ENCODE measurements at places on chromosomes 16 and 17.

GRCh38 chr17:82105882-82106687 is 8.0 kb upstream of the FASN start:
- DNase-seq, result peak; percentile 61

- DNase-seq, result no peak
Observed at GRCh38 chr17:62763891-62764600, 44.1 kb downstream of the MARCHF10 start.

DNA sequence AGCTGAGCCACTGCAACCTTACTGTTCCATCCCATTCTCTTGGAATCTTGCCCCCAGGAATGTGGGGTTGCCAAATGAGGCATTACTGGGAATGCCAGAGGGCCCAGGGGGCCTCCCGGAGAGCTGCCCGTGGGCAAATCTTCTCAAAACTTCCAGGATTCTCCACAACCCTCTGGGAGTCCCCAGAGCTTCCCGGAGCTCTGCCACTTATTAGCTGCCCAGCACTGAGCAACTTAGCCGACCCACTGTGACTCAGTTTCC is 306.0 kb downstream of the FOXL1 start:
- no peak for DNase-seq

DNA sequence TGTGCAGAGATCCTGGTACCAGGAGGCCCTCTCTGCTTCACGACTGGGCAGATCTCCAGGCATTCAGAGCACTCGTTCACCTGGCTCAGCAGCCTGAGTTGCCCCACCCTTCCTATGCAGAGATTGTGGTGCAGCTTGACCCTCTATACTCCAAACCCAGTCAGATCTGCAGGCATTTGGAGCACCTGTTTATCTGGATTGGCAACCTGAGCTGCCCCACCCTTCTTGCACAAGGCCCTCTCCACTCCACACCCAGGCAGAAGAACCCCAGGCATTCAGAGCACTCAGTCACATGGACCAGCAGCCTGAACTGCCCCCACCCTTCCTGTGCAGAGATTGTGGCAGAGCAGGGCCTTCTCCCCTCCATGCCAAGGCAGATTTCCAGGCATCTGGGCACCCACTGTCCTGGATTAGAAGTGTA is 88.4 kb upstream of the CDH5 start:
- no peak for DNase-seq

DNA sequence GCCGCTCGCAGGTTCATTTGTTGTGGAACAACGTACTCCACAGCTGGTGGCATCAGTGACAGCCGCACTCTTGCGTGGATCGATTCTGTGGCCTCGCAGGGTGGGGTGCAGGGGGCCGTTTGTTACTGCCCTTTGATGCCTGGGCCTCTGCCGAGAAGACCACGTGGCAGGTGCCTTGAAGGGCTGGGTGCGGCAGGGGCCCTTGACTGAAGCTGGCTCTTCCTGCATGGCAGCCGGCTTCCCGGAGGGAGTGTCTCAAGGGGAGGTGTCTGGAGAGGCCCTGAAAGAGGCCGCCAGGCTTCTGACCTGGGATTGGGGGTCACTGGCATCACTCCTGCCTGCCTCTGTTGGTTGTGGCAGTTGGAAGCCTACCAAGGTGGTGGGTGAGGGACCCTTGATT is 43.8 kb downstream of the TBCD start:
- DNase-seq, result no peak

GRCh38 chr16:24700549-24701392 is 28.7 kb upstream of the TNRC6A start:
- peak; percentile 81 for DNase-seq

- no peak for DNase-seq
Observed at GRCh38 chr17:76354747-76355310, 1.1 kb upstream of the PRPSAP1 start.

DNA sequence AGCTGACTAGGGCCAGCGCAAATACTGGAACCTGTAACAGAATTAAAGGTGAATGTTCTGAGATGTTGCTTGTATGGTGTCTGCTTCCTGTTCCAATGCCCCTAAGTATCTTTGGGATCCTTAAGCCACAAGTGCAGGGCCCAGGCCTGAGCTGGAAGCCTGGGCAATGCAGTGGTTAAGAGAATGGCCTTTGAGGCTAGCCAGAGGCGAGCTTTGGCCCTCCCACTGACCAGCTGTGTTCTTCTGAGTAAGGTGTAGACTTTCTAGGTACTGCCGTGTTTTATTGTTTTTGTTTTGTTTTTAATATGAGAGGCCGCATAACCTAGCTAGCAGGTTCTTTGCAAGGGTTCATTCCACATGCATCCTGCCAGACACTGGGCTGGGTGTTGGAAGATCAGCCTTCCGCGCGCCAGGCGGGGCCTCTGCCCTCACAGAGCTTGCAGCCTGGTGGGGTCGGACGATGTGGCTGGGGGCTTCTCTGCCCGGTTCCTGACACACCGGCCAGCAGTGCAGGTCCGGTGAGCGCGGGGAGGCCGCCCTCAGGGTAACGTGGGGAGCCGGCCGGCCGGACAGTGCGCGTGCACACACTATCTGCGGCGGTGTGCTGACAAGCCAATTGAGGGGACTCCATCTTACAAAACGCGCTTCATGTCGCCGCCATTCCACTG is 551 bp upstream of the MLX start:
- DNase-seq, result no peak

GRCh38 chr16:75420987-75421819 is 12.1 kb downstream of the CFDP1 start:
- peak; percentile 43 for DNase-seq

DNA sequence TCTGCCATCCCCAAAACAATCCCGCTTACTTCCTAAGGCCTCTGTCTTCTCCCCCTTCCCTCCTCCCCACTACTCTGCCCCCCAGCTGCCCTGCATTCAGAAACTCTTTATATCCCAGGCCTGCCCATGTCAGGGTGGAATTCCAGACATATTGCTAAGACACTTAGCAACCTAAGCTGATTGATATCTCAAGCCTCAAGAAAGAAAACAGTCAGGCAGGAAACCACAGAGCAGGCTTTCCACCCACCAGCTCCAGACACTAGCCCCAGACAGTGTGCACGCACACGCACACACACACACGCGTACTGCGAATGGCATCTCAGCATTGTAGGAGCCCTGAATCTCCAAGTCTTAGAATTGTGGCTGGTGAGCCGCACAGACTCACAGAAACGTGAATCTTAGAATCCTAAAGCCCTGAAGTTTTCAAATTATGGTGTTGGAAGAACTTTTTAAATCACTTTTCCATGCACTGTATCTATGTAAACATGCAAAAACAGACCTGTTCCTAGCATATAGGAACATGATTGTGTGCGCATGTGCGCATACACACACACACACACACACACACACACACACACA is 8.8 kb upstream of the LPCAT2 start:
- no peak for DNase-seq

DNA sequence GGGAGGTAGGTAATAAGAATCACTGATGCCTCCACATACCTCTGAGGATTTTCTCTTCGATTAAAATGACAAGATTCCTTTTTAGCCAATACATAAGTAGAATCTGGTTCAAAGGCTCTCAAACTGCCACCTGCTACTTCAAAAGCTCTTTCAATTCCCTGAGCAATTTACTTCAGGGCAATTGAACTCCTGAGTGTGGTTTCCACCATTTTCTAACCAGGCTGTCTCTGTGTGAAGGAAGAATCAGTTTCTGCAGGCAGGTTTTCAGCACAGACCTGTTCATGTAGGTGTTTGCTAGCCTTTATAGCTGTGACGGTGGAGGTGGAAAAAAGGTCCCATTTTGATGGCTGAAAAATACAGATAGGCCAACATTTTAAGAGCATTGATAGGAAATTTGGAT is 18.2 kb upstream of the HS3ST3B1 start:
- no peak for DNase-seq

DNA sequence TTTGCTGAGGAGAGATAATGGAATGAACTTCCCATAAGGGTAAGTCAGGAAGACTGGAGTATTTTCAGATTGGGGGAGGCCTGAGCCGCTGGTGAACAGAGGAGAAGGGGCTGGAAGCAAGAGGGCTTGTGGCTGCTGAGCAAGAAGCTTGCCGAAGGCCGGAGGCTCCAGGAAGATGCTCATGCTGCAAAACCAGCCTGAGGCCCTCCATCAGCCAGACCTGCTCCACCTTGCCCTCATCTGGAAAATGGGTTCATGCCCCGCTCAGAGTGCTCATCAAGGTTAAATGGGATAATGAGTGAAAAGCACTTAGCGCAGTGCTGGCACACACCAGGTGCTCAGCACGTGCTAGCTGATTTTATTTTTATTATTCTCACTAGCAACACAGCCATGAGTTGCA is 5.5 kb upstream of the ASGR1 start:
- DNase-seq, result no peak

- no peak for DNase-seq
Observed at GRCh38 chr16:56450275-56450985, 702 bp downstream of the NUDT21 start.

DNA sequence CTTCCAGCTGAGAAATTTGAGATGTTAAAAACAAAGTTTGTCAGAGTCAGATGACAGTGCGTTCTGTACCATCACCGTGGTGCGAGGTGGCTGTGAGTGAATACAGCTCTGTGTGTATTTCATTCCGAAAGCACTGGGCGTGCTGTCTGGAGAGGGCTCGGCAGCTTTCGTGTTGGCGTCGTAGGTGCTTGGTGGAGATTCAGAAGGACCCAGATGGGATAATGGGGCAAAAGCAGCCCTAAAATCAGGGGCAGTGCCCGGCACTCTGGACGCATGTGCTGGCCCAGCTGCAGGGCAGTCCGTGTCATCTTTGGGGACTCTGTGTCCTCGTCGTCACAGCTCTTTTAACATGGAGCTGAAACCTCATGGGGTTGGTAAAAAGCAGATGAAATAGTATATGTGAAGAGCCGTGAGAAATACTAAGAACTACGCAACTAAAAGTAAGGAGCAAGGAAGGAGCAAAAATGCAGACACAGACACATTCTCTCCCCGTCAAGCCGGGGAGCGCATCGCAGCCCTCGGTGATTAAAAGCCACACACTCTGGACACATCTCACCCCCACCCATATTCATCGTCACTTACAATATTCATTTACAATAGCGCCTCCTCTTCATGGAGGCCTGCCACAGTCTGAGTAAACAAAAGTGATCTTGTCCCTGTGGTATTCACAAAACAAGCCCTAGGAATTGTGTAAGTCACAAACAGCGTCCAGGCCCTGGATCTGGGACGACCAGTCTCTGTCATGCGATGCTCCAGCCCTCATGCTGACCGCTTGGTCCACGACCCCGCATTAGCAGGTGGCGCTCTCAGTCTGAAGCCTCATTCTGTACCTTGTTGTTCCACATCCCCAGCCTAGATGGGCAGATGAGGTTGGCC is 206.7 kb downstream of the RPTOR start:
- DNase-seq, result no peak

DNA sequence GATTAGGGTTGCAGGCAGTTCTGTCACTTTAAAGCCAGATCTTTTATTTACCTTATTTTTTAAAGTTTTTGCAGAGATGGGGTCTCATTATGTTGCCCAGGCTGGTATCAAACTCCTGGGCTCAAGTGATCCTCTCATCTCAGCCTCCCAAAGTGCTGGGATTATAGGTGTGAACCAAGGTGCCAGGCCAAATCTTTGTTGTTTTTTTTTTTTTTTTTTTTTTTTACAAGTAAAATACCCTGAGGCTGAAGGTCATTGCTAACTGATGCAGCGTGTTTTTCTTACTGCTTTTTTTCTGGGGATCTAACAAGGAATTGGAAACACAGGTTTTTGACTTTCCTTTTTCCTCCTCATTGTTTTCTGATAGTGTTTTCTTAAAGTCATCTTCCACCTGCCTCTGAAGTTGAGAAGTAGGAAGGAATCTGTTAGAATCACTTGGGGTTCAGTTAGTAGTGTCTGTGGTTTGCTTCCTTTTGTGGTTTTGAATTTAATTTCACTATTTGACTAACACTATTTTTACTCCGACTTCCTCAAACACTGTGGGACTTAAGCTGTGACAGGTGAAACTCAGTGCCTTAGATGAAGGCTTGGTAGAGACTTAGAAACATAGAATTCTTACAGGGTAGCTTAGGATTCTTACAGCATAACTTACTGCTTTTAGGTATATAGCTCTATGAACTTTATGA is 22.2 kb downstream of the CLTC start:
- DNase-seq, result no peak

- peak; percentile 87 for DNase-seq
Observed at GRCh38 chr16:69861292-69862030, 89.7 kb upstream of the CLEC18A start.

DNA sequence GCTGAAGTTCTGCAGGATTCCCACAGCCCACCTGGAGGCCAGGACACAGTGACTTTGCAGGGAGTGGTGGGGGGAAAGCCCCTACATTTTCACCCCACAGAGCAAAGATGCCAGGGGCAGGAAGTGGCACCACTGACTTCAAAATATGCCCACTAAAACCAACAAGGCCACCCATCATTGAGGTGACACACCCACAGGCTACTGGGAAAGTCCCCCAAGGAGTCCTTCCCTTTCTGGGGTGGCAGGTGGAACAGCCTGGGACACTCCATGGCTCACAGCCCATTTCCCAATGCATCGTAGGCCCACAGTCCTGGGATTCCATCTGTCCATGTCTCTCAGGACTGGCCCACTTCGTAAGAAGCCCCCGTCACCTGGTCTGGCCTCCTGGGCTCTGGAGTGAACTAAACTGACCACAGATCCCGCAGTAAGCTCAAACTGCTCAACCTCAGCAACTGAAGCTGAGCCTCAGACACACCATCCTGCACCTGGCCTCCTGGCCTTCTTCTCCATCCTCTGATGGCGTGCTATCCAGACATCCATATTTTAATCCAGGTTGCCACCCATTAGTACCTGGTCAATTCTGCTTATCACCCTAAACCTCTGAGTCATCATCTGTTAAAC is 7.5 kb upstream of the CCL1 start:
- no peak for DNase-seq

DNA sequence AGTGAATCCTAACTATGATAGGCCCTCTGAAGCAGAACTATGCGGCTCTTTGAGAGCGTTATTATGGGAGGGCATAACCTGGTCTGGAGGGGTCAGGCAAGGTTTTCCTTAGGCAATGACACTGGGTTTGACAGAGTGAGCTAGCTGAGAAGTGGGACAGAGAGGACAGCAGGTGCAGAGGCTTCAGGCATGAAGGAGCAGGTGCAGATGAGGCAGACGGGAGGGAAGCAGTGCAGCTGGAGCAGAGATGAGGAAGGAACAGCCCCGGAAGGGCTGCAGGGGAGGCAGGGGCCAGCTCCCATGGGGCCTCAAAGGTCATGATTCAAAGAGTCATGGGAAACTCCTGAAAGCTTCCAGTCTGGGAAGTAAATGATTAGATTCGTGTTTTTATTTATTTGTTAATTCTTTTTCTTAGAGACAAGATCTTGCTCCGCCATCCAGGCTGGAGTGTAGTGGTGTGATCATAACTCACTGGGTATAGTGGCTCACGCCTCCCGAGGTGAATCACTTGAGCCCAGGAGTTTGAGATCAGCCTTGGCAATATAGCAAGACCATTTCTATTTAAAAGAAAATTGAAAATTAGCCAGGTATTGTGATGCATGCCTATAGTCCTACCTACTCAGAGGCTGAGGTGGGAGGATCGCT is 5.4 kb downstream of the MARCHF10 start:
- DNase-seq, result no peak

Measured in cerebellar cortex (tissue), 1 donor.